ENCODE measurements at places on chromosomes 5 and 9.

GRCh38 chr9:125544988-125545651 is 161.9 kb downstream of the MAPKAP1 start:
- no peak for DNase-seq

- DNase-seq: no peak
These were observed 603.3 kb downstream of the EFNA5 start for GRCh38 chr5:107067395-107067794.

DNA sequence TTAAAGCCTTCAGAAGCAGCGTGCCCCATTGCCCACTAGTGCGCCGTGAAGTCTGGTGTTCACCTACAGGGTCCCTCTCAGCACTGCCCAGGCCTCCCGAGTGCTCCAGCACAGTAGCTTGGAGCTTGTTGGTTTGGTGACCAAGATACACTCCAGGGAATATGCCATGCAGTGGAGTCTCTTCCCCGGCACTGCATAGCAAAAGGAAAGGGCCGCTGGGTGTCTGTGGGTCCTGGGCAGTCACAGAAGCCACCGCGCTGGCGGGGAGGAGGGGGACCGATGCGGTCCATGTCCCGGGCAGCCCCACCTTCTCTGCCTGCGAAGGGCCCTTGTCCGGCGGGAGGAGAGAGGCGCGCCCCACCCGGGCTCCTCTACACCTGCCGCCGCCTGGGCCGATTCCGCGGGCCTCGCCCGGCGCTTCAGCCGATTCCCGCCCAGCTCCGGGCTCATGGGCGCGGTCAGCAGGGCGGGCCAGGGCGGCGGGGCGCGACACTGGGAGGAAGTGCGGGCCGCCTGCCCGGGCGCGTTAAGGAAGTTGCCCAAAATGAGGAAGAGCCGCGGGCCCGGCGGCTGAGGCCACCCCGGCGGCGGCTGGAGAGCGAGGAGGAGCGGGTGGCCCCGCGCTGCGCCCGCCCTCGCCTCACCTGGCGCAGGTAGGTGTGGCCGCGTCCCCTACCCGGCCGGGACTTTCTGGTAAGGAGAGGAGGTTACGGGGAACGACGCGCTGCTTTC is at the start of gene SYK:
SYK (plus strand) TSS at position 579 of the 732 bp plus-strand sequence. CDS start 42,080 bp downstream, outside the sequence.
- peak; percentile 67 for DNase-seq

DNA sequence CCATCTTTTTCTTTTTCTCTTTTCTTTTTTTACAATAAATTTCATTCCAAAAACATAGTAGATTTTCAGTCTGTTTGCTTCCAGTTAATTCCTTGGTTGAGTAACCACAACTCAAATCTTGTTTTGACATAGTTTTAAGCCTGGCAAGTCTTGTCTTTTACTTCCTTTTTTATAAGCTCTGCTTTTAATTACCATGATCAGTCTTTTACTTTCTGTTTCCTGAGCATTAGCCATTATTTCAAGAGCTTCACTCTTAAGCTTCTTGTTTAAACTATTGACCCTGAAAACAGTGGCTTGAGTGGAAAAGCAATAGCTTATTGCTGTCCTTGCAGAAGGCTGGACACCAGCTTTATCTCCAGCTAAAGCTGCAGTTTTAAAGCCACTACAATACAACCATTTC is 1363.3 kb downstream of the MAT2B start:
- DNase-seq: no peak

GRCh38 chr5:177005619-177006264 is 837 bp downstream of the UIMC1 start:
- DNase-seq: peak; percentile 86

- no peak for DNase-seq
These were observed 340.3 kb downstream of the CWC27 start for GRCh38 chr5:65108786-65109743.

- DNase-seq: no peak
These were observed 3.4 kb downstream of the CSF2 start for GRCh38 chr5:132076983-132077382.

GRCh38 chr9:6450641-6451375 is 37.8 kb downstream of the UHRF2 start:
- DNase-seq: no peak

- no peak for DNase-seq
These were observed 294.8 kb downstream of the AOPEP start for GRCh38 chr9:95021166-95021886.

Measured in RKO (cell line).